NCI-H524 (cell line): ENCODE measurements at places on chromosomes 7 and 10.

DNA sequence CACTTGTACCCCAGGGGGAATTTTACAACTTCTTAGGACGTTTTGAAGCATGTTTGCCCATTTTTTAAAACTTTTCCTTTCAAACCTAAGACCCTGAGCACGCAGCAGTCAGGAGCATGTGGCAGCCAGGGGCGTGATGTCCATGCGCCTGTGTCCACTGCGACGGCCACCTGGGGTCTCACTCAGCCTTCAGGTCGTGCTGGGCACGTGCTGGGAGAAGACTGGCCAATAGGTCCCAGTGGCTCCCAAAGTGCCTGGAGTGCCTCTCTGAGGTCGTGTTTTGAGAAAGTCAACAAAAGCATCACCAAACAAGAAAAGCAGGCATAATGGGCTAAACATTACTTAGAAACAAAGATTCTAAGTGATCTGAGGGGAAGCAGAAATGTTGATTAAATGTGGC lies 14.8 kb downstream of the LRRC27 start:
- no peak for DNase-seq

DNA sequence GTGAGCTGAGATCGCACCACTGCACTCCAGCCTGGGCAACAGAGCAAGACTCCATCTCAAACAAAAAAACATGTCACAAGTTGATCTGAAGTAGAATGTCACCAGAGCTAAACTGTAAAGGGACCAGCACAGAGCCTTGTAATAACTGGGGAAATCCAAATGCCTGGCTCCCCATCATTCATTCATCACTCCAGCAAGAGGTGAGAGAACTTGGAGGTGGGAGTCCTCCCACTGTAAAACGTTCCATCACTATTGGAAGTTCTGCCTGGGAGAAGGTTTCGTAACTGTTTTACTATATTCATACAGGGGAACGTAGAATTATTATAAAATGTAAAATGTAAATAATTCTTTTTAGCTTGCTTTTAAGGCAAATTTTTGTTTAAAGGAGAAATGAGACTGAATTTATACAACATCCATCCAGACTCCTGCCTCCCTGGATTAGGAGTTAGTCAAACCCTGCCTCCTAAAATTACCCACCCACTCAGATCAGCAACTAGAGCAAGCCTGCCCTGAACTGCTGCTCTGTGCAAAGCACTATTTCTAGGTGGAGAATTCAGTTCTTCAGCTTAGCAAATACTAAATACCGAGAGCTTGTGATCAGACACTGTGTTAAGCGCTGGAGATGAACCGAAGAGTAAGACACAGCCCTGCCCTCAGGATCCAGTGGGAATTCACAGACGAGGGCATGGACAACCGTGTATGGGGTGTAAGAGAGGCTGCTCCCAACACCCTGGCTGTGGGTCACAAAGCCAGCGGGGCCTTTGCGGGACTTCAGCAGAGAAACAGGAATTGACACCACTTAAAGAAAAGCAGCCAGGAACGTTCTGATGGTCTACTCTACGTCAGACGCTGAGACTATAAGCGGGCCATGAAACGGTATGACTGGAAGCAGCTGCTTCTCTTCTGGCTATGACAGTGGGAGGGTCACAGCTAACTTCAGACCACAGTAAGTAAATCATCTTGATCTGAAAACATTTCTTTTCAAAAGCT lies 208.3 kb downstream of the ZMYND11 start:
- no peak for DNase-seq

DNA sequence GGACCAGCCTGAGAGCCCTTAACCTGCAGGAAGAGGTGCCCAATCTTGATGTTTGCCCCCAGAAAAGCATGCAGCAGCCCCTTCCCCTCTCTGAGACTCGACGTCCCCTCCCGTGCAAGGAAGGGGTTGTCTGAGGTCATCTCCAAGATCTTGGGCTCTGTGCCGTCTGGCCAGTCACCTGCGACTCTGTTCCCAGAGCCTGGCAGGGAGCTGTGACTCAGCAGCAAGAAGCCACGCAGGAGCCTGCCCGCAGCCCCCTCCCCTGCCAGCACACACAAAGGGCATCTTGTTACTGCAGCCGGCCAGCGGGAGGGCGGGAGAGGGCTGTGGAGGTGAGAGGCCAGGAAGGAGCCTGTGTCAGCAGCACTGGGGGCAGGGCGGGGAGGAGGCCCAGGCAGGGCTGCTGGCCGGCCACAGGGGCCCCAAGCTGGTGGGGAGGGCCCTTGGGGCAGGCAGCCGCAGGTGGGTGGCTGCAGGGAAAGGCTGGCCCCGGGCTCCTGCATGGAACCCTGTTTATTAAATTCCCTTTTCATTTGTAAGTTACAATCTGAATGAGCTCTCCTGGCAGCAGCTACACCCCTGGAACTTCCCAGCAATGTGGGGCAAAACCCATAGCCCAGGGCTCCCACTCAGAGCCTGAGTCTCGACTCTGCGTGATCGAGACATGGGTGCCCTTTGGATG lies 103.7 kb upstream of the ZMIZ1 start:
- no peak for DNase-seq

DNA sequence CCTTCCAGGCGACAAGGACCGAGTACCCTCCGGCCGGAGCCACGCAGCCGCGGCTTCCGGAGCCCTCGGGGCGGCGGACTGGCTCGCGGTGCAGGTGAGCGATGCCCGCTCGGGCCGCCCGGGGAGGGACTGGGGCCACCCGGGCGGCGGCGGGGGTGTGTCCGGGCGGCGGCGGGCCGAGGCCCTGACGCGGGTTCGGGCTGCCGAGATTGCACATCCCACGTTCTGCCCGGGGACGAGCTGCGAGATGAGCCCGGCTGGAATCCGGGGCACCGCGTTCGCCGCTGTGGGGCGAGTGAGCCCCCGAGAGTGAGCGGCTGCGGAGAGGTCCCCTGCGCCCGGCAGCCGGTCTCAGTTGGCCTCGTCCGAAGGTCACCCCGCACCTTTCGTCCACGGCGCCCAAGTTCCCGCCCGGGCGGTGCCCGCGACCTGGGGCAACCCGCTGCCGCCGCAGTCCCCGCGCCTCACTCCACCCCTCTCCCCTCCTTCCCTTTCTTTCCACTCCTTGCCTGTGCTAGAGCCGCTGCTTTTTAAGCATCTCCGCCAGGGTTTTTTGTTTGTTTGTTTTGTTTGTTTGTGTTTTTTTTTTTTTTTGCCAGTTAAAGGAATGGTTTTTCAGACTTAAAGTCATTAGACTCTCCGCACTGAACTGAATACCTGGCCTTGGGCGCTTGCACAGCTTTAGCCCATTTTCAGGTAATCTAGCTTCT lies 515 bp downstream of the RALA start:
- DNase-seq = no peak

- DNase-seq = peak; percentile 73
These were observed 179.5 kb upstream of the IMMP2L start for GRCh38 chr7:111741811-111742240.

DNA sequence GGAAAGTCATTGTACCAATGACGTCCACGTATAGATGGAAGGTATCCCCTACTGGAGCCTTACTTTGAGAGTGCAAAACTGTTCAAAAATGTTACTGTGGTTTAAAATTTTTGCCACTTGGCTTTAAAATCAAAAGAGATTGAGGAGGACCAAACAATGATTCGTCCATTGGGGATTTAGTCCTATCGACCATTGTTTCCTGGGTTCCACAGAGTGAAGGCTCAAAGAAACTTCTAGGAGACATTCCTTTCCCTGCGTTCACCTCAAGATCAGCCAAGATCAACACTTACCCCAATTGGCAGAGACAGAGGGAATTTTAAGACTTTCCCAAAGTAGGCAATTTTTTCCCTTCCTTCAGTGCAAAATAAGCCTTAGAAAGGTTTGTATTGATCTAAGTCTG lies 152.3 kb downstream of the NEBL start:
- DNase-seq = no peak

DNA sequence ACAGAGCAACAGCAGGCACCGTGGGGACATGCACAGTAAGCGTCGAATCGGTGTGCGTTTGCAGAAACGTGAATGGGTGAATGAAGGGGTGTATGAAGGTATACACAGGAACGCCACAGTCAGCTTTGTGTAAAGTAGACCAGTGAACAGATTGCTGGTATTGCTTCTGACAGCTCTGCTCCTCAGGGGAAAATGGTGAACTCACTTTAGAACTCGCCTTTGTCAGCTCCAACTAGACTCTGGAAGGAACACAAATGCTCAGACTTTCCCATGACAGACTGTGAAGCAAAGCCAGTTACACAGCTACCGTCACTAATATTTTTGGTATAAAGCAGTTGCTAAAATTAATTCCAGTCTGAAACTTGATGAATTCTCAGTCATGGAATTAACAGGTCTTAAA lies 78.9 kb downstream of the CUX1 start:
- no peak for DNase-seq

GRCh38 chr10:79202188-79203013 lies 133.6 kb downstream of the ZMIZ1 start:
- peak; percentile 28 for DNase-seq
